Stimulated activated CD8-positive, alpha-beta memory T cell treated with anti-CD3 and anti-CD28 coated beads, Interleukin-4, amount 100 ng/mL, for 1 hour (primary cell): ENCODE measurements at places on chromosomes 12 and 14.

DNA sequence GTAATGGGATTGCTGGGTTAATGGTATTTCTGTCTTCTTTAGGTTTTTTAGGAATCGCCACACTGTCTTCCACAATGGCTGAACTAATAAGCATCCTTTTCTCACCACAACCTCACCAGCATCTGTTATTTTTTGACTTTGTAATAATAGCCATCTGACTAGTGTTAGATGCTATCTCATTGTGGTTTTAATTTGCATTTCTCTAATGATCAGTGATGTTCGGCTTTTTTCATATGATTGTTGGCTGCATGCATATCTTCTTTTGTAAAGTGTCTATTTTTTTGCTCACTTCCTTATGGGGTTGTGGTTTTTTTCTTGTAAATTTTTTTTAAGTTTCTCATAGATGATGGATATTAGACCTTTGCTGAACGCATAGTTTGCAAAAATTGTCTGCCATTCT lies 377.9 kb downstream of the GALC start:
- DNase-seq = no peak

DNA sequence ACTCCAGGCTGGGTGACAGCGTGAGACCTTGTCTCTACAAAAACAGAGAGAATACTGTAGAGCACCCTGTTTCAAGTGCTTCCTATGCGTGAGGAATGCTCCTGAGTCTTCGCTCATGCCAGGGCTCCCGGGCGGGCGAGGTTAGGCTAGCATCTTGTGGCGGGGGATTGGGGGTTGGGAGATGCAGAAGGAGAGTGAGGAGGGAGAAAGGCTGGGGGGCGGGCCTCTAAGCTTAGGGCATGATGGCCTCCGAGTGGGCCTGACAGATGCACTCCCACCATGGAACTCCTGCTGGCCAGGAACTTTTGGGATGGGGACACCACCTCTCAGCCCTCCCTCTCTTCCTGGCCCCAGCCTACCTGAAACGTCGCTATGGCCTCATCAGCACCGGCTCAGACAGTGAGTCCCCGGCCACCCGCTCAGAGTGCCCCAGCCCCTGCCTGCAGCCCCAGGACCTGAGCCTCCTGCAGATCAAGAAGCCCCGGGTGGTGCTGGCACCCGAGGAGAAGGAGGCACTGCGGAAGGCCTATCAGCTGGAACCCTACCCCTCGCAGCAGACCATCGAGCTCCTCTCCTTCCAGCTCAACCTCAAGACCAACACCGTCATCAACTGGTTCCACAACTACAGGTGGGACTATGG lies 27.3 kb downstream of the PHETA1 start:
- DNase-seq = no peak

DNA sequence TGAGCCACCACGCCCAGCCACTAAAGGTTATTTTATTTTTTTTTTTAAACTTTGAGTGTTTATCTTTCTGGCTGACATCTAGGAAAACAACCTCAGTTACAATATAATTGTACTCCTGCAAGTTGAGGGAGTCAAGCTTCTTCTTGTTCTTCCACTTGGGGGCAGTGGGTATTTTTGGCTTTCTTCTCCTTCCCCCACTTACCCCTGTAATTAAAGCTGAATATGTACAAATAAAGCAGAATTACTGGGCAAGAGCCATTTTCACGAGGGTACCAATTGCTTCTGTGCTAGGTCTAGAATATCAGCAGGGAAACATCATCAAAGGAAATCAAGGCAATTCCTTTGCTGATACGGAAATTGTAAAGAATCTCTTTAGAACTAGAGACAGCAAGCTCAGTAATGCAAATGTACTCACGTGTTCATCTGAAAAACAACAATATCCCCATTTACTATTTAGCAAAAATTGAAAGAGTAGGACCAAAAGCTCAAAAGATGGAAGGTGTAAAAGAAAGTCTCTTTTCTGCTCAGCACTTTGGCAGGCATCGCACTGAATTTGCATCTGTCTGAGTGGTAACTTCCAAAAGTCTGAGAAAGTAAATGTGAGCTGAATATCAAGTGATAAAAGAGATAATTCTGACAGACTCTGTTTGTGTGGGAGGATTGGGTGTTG lies 72.8 kb downstream of the TAOK3 start:
- no peak for DNase-seq

GRCh38 chr12:21945002-21945401 lies 3.8 kb upstream of the ABCC9 start:
- no peak for DNase-seq

DNA sequence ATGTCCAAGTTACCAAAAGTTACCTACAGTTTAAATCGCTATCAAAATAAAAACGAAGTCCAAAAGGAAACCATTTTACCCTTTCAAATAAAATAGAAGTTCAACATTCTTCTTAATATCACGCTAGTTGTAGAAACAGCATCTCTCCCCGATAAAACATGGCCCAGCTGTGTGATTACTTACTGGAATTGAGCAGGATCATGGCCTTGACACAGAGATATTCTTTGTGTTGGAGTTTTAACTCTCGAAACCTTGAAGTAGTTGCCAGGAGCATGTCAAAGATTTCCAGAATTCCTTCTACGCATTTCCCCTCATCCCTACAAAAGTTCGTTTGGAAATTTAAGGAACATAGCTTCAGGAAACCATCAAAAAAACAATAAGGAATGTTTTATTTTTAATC lies 44.8 kb downstream of the ESR2 start:
- DNase-seq = no peak

DNA sequence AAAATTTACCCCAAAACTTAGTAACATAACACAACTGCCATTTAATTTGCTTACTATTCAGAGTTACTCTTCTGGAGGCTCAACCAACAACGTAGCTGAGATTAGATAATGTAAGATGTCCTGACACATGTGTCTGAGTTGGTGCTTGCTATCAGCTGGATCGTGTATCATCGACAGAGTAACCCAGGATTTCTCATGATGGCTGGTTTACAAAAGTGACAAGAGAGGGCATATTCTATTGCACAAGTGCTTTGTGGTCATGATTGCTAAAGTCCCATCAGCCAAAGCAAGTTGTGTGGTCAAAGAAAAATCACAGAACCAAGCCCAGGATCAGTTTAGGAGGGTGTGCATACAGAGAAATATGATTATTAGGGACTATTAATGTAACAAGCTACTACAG lies 73.4 kb downstream of the CAPZA3 start:
- DNase-seq = no peak

- no peak for DNase-seq
These were observed 124.6 kb downstream of the ETV6 start for GRCh38 chr12:11773889-11774677.

GRCh38 chr14:105168496-105168978 lies at the start of gene JAG2:
Gene JAG2, minus strand, starts transcription at chr14:105168776. Its CDS starts 356 bp downstream, at chr14:105168420.
- no peak for DNase-seq
